Activated naive CD4-positive, alpha-beta T cell treated with Interleukin-2 at 50 U/mL for 16 hours (primary cell): ENCODE measurements at places on chromosomes 3 and 15.

GRCh38 chr15:90882781-90883525 is 1.4 kb upstream of the FES start:
- DNase-seq = no peak

GRCh38 chr3:101950510-101950909 is 101.2 kb downstream of the NFKBIZ start:
- no peak for DNase-seq

DNA sequence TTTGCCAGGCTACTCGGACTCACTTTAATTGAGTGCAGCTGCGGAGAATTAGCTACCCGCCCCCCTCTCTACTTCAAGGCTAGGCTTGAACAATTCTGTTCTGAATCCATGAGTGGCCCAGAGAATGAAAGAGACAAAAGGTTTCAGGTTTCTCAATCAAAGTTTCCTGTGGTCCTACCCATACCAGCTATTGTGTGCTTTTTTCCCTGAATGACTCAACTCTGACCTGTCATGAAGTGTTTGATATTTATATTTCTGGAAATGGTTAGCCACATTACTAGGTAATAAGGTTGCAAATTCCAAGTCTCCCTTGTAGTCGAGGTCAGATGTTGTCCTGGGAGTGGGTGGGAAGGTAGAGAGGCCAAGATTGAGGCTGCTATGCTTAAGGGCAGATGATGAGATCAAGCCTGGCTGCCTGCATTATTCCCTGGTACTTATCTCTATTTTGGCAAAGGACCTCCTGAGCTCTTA is 392.7 kb upstream of the TBL1XR1 start:
- DNase-seq = no peak

DNA sequence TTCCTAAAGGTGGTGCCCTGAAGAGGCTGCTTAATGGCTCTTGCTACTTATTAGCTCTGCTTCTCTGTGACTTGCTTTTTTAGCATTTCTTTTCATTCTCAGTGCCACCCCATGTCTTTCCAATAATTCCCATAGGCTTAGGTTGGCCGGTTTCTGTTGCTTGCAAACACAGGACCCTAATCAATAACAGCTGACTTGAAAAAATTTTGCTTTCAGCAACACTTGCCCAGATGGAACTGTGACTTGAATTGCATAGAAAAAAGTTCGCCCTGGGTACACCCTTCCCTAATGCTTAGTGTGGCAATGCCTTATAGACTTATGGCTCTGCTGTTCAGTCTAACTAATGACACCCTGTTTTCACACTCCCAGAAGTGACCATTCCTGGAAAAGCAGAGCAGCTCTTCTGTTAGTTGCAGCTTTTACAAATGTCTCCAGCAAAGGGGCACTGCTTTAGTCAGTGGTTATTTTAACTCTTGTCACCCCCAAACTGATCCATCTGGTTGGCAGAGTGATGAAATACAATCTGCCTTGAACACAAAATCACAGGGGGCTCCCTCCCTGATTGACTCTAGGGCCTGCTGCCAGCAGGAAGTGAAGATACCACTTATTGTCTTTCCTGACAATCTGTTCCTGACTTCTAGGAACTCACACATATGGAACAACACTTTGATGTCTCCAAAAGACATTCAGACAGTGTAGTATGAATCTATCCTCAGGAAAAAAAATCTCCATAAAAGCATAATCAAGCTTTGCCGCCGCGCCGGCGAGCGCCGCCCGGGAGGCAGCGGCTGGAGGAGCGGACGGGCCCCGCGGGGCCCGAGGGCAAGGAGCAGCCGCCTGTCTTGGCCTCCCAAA is 9.7 kb upstream of the SLMAP start:
- DNase-seq = no peak

DNA sequence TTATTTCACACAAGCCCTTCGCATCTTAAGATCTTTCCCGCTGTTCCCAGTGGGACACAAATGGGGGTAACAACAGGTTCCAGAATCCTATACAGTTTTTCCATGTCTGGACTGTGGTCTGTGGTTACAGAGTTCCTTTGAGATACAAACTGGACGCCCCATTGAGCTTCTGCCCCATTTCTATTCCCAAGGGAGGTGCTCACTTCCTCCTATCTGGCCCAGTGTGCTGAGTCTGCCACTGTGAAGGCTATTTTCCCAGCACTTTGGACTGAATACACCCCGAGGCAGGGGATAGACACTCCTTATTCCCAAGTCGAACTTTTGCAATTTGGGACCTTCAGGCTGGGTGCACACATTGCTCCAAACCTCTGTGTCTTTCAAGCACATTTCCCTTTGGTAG is 44.0 kb downstream of the MESD start:
- DNase-seq = no peak

DNA sequence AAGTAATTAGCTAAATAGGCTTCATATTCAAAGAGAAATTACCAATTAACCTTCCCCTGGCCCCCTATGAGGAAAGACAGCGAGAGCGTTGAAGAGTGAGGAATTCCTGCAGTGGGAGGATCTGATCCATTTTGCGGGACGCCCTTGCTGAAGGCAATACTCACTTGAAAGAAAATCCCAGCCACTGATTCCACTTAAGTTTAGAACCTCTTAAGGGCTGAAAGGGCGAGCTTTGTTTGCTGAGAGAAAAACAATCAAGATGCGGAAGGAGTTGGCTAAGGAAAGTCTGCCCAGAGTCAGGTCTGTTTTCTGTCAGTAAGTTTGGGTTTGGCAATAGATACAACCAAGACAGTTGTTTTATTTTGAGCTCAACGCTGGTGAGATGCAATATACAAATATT is 102.8 kb upstream of the GBE1 start:
- DNase-seq = no peak

DNA sequence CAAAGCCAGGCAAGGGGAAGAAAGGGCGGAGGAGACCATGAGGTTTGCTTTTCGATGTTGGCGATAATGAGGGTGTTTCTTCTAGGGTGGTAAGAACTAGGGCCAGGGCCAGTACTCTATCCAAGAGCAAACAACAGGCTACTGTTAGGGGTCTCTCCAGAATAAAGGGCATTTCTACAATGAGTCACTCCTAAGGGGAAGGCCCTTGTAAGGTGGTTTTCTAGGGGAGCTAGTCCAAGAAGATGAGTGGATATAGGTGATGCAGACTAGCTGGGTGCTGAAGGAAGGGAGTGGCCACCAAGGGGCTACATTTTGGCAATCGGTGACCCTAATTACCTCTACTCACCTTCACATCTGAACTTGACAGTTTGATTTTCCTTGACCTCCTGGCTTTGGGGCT is 148.5 kb upstream of the HACD2 start:
- DNase-seq = no peak

- no peak for DNase-seq
These were observed 105.9 kb upstream of the HERC1 start for GRCh38 chr15:63939531-63940130.

DNA sequence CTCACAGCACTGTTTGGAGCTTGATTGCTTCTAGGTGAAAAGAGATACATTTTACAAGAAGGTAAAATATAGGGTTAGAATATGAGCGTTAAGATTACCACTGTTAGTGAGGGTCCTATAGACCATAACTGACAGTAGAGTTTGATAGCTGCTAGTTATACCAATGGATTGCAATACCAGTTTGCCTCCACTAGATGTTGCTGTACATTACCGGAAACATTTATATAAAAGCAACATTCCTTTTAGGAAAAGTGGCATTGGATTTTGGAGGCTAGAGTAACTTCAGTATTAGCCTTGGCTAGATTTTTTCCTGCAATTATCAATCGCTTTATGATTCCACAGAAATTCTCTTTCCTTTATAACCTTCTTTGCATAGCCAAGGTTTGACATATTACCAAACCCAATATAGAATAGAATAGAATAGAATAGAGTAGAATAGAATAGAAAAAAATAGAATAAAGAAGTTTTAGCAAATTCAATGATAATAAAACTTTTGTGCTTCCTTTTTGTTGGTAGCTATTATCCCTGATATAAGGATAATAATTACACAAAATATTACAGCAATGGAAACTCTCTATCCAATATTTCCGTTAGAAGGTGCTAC is 1093.6 kb upstream of the ALCAM start:
- no peak for DNase-seq

DNA sequence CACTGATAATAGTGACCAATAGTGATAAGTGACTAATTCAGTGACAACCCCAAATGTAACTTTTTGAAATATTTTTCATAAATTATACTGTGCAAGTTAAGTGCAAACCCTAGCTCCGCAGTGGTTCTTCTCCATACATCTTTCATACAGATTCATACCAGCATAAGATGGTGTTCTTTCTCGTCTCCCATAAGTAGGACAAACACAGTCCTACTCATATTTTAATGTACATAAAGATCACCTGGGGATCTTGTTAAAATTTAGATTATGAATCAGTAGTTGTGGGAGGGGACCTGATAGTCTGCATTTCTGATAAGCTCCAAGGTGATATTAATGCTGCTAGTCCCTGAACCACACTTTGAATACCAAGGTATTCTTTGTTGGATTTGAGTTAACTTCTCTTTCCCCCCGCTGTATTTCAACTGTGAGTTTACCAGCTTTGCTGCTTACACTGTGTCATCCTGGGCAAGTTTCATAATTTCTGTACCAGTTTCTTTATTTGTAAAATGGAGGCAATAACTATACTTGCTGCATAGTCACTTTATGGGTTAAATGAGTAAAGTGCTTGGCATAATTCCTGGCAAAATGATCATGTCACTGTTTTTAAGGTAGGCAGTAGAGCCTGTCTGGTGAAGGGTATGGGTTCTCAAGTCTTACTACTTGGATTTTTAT is 34.7 kb upstream of the C3orf38 start:
- DNase-seq = no peak
